ENCODE measurements at places on chromosomes 4 and X.

DNA sequence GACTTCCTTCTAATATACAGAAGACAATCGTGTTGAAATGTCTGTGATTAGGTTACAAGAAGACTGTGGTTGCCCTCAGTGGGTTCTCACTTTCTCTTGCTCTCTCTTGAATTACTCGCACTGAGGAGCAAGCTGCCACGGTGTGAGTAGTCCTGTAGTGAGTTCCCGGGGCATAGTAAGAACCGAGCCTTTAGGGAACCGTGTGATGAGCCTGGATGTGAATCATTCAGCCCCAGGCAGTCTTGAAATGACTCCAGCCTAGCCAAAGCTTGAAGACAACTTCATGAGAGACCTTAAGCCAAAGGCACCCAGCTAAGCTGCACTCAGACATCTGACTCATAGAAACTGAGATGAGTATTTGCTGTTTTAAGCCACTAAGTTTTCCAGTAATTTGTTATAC, 292.7 kb downstream of the SPOCK3 start:
- no peak for DNase-seq

- no peak for DNase-seq
These were observed 17.4 kb downstream of the ADH5 start for GRCh38 chr4:99071159-99071558.

- DNase-seq: no peak
These were observed 133.2 kb downstream of the ZAR1 start for GRCh38 chr4:48623182-48623780.

DNA sequence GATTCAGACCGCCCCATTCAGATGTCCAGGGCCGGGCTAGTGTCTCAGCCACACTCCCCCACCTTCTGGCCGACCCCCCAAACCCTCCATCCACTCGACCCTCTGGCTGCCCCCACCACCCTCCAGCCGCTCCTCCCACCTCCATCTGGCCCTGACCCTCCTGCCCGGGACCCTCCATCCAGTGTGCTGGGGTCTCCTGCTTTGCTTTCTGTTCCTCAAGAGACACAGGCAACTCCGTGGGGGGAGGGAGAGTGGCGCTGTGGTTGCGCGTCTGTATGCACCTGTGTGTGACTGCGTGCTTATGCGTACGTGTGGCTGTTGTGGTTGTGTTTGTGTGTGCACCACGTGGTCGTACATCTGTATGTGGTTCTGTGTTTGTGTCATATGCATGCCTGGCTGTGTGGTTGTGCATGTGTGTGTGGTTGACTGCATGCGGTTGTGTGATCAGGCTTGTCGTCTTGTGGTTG, 33.3 kb downstream of the CPLX1 start:
- DNase-seq: no peak

GRCh38 chr4:27836523-27836922, 975.9 kb downstream of the STIM2 start:
- DNase-seq: no peak

- no peak for DNase-seq
These were observed 294.9 kb upstream of the PRPS2 start for GRCh38 chrX:12496343-12496742.

- no peak for DNase-seq
These were observed 47.6 kb downstream of the ATP10D start for GRCh38 chr4:47532658-47533057.

- peak; percentile 68 for DNase-seq
These were observed 280.0 kb upstream of the RASGEF1B start for GRCh38 chr4:81751531-81752289.

- no peak for DNase-seq
These were observed 73.9 kb upstream of the VCX3B start for GRCh38 chrX:8390771-8391170.

GRCh38 chr4:12286351-12286750, 857.7 kb upstream of the HS3ST1 start:
- DNase-seq: no peak

DNA sequence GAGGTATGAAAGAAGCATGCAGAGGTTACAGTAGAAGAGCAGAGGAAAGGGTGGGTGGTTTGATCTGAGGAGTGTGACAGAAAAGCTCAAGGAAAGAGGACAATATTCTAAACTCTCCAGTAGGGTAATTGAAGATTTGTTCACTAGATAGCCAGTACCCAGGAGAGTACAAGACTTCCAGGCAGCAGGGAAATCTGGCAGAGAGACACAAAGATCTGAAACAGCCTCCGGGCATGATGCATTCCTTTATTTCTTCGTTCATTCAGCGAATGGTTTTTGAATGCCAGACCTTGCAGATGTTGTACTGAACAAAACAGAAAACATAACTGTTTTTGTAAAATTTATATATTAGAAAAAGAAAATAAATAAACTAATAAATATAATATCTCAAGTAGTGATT, 766.6 kb downstream of the FAT4 start:
- DNase-seq: no peak

DNA sequence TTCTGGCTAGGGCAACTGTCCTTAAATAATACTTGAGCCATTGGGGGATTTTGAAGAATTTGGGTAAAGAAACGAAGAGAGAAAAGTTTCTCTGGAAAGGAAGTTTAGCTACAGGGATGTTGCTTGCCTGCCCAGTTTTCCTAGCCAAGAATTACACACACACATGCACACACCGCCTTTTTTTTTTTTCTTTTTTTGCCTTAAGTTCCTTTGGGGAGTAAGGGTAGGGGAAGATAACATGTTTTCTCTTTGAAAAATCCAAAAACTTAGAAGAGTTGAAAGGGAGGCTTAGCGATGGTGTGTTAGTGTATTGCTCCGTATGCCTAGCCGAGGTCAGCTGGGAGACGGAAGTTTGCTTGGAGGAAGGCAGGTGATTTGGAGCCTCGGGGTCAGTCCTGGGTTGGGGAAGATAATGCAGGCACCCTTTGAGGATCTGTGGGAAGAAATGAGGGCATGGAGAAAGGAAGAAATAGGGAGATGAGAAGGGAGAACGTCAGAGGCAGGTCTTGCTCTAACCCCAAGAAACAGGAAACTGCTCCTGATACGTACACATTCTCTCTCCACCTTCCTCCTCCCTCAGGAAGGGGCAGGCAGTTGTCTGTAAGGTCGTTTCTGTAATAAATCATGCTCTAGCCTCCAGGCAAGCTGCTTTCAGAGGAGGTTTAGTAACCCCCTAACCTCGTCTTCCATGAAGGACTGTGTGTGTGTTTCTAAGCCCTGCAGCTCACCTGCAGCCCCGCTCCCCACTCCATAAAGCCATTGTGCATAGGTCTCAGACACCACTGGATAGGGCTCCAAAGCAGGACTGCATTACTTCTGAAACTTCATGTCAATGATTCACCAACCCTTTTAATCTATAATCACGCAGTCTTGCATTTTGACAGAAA, 10.5 kb downstream of the KLF3 start:
- peak; percentile 53 for DNase-seq

DNA sequence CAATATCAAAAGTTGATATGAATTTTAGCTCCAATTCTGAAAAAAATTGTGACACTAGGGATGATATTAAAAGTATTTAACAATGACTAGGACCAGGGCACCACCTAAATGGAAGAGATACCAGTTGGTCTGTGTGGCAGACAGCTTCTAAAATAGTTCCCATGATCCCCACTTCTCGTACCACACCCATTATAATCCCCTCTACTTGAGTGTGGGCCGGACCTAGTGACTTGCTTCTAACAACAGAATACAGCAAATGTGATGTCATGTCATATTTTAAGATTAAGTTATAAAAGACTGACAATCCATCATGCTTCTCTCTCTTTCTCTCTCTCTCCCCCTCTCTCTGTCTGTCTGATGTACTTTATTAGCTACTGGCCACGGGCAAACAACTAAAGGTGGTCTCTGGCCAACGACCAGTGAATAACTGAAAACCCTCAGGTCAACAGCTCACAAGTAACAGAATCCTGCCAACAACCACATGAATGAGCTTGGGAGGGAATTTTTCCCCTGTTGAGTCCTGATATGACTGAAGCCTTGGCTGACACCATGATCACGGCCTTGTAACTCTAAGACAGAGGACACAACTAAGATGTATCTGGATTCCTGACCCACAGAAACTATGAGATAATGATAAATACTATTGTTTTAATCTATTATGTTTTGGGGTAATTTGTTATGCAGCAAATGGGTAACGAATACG, 34.4 kb downstream of the FAM13A start:
- no peak for DNase-seq

All from G401 (cell line).